Ascending aorta (tissue), 2 donors: ENCODE measurements at places on chromosomes 6 and 20.
A peak's percentile ranks its signal among the peaks of the same experiment; 100 is the strongest.

GRCh38 chr20:19540392-19540791 is 217.7 kb upstream of the RIN2 start:
- no peak for DNase-seq

GRCh38 chr6:84766118-84766798 is 1.9 kb upstream of the TBX18 start:
- DNase-seq = no peak

- DNase-seq = no peak
These were observed 102.5 kb downstream of the NOL4L start for GRCh38 chr20:32482442-32483261.

GRCh38 chr6:131597446-131597845 is 24.4 kb downstream of the ARG1 start:
- DNase-seq = no peak

- DNase-seq = no peak
These were observed 101.4 kb downstream of the PACRG start for GRCh38 chr6:162829013-162829742.

- DNase-seq = no peak
These were observed 2.1 kb upstream of the CDKN1A start for GRCh38 chr6:36676141-36677058.

- no peak for DNase-seq
These were observed 139.5 kb upstream of the AGPAT4 start for GRCh38 chr6:161413355-161413771.

DNA sequence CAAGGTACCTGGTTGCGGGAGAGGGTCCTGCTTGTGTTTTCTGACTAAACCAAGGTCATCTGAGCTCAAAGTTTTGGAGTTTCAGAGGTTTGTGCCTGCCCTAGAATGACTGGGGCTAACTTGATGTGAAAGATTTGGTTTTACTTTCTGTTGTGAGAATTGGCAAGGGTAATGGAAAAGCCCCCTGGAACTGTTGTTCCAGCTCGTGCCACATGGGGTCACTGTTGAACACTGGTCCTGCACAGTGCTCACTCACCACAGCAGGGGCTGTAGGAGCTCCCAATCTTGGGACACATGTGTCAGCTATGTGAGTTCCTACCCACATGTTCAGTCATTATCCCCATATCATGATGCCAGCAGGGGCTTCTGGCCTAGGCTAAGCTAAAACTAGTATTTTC is 6.5 kb downstream of the TGM6 start:
- DNase-seq = peak; percentile 47

GRCh38 chr6:128580224-128581110 is 60.1 kb upstream of the PTPRK start:
- no peak for DNase-seq

GRCh38 chr20:11891776-11892545 is 25.7 kb upstream of the BTBD3 start:
- DNase-seq = peak; percentile 71

DNA sequence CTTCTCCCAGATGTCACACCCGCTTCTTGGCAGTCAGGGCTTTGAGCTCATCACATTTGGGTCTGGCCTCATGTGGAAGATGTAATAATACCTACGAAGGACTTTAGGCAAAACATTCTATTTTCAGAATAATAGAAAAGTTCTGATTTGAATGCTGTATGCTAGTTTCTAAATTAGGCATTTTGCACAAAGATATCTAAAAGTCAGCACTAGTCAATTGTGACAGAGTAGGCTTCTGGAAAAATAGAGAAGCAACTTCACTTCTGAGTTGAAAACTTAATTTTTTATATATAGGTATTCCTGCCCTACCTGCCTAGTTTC is 38.3 kb upstream of the CD2AP start:
- DNase-seq = no peak

DNA sequence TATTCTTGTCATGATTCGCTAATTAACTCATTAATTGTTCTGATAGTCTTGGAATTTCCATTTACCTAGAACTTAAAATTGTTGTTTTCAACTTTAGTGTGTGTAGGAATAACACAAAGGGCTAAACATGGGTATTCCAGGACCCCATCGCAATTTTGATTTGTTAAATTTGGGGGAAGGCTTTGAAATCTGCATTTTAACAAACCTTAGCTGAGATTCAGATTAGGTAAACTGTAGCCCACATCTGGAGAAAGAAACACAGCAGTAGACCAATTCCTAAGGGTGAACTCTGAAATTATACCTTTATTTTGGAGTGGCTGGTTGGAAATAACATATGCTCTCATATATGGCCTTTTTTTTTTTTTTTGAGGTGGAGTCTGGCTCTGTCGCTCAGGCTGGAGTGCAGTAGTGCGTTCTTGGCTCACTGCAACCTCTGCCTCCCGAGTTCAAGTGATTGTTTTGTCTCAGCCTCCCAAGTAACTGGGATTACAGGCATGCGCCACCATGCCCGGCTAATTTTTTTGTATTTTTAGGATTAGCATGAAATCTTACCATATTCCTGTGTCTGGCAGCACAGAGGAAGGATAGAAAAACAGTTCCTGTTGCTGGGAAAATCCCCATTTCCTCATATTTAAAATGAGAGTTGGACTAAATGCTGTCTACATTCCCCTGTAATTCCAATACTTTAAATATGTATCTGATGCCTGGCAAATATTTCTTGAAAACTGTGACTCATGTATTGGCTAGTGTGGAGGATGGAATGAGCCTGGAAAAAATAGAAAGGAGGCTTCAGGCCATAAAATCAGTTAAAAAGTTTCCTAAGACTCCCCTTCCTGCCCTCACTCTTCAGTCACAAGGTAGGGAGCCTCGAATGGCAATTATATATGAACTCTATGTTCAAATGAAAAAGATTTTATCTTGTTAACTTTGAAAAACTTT is 96.7 kb upstream of the FAM184A start:
- DNase-seq = no peak

DNA sequence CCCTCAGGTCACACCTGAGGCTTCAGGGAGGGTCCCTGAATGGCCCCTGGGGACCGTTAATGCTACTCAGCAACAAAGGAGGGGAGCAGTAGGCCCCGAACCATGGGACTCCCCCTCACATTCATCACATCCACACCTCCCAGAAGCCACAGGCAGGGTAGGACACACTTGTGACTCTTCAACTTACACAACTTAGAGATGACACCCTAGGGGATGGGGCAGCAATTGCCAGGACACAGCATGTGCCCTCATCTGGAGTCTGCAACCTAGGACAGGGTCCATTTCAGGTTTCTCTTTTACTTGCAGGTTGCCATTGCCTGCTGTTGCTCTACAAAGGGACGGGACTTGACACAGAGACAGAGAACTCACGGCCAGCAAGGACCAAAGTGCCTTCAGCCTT is 770 bp downstream of the ULBP3 start:
- DNase-seq = no peak

GRCh38 chr6:143150281-143150680 is 89.6 kb downstream of the AIG1 start:
- DNase-seq = no peak

DNA sequence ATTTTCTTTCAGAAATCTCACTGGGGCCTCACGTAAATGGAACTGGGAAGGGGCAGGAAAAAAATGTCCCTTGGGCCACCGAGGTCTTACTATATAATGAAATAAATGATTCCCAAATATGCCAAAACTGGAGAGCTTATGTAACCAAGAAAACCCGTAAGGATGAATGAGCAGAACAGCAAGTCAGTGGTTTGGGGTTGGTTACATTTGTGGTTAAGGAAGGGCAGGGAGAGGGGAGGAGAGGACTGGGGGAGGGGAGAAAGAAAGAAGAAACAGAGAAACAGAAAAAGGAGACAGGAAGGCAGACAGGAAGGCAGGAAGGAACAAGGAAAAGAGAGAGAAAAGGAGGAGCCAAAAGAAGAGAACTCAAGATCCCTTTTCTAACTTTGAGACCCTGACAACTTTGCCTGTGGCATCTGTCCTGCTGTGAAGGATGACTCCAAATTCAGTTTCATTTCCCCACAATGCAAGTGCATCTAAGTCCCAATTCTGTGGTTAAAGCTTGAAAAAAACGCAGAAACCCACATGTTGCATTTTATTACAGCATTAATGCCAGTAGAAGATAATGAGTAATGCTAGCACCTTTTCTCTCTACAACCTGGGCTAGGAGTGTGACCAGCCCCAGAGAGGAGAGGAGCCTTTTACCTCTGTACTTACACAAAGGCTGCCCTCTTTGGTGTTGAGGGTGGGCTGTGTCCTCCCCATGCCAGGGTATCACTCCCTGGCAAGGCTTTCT is 10.8 kb upstream of the ARMC2 start:
- no peak for DNase-seq

DNA sequence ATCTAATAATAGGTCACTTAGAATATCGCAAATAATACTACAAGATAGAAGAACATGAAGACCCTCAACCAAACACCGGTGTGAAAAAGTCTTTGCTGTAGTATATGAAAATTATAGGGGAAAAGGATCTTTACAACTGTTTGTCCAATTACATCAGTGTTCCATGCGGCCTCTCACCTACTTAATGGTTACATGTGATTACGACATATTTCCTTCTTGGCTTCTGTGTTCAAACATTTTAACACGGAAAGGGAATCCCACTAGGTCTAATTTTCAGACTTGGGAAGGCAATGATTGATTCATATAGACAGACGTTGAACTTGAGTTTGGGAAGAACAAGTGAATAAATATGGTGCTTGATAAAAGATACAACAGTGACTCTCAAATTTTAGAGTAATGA is 273.4 kb downstream of the KIF16B start:
- DNase-seq = no peak

DNA sequence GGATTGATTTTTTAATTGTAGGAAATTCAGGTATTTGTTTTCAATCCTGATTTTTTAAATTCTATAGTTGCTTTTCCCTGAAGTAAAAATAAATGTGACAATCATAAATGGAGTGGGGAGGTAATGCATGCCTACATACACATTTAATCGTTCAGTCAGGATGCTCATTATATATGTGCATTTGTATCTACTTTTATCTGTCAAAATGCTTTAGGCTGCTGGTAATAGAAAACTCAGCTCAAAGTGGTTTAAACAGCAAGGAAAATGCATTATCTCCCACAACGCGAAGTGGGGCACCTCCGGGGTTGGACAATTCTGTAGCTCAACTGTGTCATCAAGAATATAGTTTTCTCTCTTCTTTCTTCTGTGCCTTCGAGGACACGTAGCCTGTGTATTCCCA is 116.4 kb upstream of the SASH1 start:
- no peak for DNase-seq

DNA sequence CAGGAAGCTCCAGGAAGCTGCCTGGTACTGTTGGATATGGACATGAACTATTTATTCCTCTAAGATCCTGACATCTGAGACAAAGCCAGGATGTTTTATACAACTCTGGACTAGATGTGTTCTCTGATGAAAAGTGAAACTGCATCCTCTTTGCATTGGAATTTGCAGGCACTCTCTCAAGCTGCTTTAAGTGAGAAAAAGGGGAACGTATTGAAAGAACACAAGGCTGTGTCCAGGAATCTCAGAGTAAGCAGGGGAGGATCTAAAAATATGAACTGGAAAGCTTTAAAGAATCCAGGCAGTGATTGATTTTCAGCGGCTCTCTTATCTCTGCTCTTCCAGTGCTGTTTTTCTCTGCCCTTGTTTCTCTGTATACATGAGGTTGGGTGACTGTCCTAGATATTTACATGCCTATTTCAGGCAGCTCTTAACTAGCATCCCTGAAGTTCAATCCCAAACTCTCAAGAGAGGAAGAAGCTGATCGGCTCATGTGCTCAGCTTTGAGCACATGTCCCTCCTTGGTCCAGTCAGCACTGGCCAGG is 193.8 kb downstream of the PLCB4 start:
- no peak for DNase-seq

DNA sequence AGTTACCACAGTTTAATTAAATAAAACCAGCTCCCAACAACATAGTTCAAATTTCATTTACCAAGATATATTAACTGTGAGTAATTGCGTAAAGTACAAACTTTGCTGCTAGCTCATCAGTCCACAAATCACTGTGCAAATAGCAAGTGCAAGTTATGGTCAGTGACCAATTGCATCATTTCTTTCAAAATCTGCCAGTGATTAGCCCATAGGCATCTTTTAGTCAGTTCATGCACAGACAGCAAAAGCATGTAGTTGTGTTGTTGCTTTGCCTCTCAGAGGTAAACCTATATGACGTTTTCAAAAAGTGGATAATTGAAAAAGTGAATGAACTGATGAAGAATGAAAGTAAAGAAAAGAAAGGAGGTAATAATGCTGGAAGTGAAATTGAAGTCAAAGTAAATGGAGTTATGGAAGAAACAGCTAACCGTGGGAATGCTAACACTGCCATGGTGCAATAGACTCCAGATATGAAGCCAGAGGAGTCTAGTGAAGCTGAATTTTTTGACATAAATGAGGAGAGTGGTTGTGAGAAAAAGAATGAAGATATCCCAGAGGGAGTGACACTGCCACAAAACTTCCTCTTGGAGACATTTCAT is 36.5 kb downstream of the ENPP1 start:
- DNase-seq = no peak

DNA sequence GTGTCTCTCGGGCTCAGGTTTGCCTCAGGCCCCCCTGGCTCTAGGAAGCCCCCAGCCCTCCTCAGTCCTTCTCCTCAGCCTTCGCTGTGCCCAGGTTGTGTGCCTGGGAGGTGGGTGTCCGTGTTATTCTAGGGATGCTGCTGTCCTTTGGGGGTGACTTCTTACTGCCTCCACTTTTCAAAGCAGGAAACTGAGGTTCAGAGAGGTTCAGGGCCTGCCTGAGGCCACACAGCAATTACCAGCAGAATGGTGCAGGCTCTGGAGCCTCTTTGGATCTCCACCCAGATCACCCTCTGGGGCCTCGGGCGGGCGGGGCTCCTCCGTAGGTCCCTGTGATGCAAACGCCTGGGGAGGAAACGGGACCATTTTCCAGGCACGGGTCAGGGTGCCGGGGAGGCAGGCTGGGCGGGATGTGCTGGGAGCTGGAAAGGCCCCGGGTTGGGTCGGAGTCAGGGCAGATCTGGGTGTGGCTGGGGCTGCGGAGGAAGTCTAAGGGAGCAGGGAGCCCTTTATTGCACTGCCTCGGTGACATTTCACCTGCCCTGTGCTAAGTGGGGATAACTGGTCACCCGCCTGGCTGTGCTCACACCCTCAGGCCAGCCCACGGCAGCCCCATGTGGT is 23.2 kb downstream of the GATA5 start:
- DNase-seq = no peak

DNA sequence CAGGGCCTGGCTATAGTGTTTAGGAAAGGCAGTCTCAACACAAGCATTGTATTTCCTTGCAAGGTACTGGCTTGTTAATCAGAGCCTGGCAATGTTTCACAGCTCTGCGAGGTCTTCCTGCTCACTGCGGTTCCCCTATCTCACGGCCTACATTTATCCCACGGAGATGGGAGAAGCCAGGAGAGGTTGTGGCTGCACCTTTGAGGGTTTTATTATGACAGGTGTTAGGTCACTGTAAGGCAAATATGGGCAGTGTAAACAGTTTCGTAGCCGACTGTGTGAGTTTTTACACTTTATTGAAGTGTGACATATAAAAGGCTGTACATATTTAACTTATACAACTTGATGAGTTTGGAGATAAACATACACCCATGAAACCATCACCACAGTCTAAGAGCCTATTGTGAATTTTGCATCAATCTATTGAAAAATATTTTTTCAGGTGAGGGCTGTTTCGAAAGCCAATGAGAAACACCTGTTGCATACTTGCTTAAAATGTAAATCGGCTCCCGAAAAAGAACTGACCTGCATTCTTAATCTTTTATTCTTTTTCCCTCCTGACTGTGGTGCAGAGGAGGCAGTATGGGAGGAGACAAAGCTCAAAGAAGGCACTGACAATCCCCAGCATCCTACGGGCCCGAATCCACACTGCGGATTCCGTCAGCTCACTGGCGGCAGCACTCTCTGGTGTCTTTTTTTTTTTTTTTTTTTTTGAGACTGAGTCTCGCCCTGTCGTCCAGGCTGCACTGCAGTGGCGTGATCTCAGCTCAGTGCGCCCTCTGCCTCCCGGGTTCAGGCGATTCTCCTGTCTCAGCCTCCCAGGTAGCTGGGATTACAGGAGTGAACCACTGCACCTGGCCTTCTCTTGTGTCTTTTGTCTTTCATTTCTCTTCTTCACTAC is 7.5 kb upstream of the RBM38 start:
- DNase-seq = no peak
